ENCODE measurements at places on chromosomes 7 and 10.

DNA sequence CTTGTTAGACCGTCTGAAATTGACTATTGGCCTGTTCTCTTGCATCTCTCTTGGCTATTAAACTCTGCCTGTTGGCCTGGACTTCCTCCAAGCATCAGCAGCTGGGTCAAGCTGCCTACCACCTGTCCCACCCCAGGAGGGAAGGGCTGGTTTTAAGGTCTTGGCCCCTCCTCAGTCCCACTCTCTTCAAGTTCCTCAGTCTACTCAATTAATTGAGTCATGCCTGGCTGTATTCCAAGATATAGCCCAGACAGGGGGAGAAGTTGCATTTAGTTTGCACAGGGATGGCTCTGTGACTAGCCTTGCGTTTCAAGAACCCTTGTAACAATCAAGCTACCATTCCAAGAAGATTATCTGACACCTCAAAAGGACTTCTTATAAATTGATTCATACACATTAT lies 113.8 kb upstream of the GLI3 start:
- no peak for DNase-seq

- peak; percentile 27 for DNase-seq
Measured at GRCh38 chr7:104943502-104944343, 70.3 kb upstream of the KMT2E start.

- DNase-seq, result no peak
Measured at GRCh38 chr7:39238234-39238869, 260.6 kb downstream of the POU6F2 start.

DNA sequence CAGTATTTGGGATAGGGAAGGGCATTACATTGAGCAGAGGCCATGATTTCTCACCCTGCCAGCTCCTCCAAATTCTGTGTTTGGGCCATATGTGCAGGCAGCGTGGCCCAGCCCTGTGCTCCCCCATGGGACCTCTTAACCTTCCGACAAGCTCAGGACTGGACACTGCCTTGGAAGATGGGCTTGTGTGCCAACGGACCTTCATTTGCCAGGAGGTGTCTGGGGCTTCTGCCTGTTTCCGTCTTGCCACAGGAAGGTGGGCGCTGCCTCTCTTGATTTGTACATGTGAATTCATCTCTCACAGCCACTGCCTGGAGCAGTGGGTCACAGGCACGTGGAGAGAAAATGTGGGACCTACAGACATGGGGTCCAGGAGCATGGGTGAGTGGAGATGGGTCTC lies 272.6 kb downstream of the CCSER2 start:
- DNase-seq, result no peak
